ENCODE measurements at places on chromosomes 6 and 20.

DNA sequence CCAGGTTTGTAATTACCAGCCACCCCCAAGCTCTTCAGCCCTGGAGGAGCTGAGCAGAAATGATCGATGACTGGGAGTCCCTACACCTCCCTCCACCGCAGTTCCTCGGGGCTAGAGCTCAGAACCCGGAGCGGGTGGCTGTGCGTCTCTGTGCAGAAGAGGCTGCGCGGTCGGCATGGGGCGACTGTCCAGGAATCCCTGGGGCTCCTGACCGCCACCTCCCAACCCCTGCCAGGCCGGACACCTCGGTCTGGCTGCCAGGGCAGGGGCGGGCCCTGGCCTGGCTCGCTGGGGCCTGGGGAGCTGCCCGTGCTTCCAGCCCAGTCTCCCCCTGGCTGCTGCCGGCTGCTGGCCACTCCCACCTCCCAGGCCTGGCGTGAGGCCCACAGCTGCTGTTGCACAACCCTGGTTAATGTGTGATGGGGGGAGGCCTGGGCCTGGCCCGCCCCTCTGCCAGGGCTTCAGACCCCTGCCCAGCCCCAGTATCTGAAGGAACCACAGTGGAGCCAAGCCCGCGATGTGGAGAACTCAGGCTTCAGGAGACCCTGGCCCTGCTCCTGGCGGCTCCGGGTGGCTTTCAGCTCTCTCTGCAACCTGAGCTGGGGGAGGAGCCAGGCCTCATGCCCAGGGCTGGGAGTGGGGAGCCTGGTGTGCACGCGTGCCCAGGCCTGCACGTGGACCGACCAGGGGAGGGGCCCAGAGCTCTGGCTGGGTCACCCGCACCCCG, 1.2 kb downstream of the SLC2A4RG start:
- DNase-seq: no peak

DNA sequence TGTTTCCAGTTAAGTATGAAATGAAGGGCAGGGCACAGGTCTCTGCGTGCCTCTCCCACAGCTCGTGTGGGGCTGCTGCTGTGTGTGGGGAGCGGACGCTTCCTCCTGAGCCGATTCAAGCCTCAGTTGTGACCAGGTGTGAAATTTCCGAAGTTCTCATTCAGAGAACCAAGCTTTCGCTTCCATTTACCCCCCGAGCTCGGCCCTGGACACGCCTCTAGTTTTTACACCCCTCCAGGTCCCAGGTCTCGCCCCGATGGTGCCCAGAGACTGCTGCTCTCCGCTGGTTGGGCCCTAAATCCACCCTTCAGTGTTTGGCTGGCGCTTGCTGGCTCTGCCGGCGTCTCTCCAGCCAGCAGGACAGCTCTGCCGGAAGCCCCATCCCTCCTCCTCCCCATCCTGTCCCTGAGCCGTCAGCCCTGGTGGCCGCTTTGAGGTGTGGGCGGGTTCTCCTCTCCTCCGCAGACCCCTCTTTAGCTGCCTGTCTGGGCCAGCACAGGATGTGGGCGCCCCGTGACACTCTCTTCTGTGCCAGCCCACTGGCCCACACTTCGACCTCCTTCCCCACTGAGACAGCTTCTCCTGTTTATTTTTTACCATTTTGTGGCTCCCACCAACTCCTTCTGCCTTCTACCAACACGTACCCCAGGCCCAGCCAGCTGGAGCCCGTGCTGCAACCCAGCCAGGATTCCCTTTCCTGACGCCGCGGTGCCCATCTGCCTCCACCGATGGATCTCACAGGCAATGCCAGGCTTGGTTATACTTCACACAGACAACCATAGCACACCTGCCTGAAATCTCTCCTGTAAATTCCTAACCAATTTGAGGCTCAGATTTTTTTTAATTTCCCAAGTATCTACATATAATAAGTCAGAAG, 142.8 kb downstream of the DLL1 start:
- DNase-seq: peak; percentile 56

GRCh38 chr20:45014671-45015415, 48.5 kb downstream of the STK4 start:
- DNase-seq: no peak

- DNase-seq: no peak
Observed at GRCh38 chr6:161434921-161435747, 161.3 kb upstream of the AGPAT4 start.

DNA sequence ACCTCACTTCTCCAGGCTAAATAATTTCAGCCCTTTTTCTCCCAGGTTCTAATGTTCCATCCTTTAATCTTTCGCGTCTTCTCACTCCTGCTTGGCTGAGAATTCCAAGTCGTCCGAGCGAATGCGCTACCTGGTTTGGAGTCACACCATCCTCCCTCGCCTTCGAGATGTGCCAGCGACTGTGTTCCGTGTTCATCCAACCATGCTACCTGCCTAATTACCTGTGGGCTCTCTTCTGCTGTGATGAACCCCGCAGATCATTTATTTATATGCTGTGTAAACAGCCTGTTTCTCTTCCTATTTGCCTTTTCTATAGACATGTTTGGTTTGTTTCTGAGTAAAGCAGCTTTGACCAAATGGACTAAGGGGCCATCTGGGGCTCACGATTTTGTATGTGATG, 83.5 kb upstream of the TMEM181 start:
- DNase-seq: no peak
